Activated CD4-positive, alpha-beta T cell treated with anti-CD3 and anti-CD28 coated beads, Interleukin-2, amount 50 U/mL, for 16 hours (primary cell): ENCODE measurements at places on chromosomes 4 and X.

GRCh38 chrX:125405339-125405738 lies 85.7 kb downstream of the TEX13C start:
- no peak for DNase-seq

GRCh38 chr4:102403116-102403515 lies 57.8 kb upstream of the SLC39A8 start:
- DNase-seq = no peak

- DNase-seq = no peak
Observed at GRCh38 chr4:104752337-104752736, 257.6 kb upstream of the CXXC4 start.

DNA sequence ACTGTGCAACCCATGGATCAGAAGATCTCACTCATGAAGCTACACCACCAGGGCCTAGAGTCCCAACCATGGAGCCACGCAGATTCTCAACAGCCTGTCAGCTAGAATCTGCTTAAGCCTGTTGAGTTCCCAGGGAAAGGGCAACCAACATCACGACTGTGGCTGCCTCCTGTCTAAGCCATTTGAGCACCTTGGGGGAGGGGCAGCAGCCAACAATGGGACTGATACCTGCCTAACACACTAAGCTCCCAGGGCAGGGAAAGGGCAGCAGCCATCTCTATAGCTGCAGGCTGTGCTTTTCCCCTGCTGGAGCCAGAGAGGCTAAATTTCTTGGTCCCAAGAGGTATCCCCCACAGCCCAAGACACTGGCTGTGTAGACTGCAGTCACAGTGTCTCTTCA lies 96.5 kb upstream of the TCEAL2 start:
- no peak for DNase-seq

DNA sequence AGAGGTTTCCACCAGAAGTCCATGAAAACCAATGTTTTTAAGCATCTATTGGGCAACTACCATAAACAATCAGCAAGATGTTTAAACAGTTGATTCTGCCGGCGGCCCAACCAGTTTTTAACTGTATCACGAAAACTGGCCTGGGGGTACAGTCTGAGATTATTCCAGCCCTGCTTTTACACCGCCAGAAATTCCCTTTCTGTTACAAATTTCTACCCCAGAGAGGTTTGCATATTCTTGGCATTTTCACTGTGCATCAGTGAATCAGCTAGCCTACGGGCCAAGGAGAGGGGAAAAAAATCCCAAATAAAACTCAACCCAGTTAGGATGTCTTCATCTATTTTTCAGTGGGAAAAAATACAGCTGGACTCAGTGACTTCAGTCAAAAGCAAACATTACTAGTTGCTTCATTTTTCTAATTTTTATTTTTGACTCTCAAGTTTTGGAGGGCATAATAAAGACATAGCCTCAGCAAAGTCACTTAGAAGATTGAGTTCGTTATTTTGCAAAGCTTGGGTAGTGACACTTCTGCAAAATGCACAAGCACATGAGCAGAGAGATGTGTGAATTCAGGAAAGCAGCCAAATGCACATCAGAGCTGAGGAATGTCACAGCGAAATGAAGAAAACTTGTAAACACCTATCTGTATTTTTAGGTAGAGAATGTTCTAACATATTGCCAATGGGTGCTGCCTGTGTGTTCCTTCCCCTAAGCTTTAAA lies 167.8 kb upstream of the GK2 start:
- DNase-seq = no peak

- no peak for DNase-seq
Observed at GRCh38 chrX:75045369-75045768, 110.7 kb downstream of the ABCB7 start.

DNA sequence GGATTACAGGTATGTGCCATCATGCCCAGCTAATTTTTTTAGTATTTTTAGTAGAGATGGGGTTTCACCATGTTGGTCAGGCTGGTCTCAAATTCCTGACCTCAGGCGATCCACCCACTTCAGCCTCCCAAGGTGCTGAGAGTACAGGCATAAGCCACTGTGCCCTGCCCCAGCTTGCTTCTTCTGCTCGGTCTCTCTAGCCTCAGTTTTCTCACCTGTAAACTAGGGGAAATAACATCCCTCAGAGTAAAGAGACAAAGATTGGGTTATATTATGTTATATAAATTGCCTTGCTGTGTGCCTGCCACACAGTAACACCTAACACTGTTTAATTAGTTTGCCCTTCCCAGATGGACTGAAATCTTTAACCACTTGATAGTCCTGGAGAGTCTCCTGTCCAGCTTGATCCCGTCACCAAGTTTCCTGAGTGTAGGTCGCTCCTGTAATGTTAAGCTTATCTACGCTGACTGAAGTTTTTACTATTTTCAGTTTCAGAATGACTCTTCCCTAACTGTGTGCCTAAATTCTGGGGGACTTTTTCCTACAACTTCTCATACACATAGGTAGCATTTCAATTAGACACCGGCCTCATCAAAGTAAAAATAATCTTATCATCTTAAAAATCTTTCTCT lies 412.7 kb upstream of the TENM3 start:
- DNase-seq = peak; percentile 11

GRCh38 chrX:150771116-150771515 lies 77.9 kb downstream of the MTMR1 start:
- no peak for DNase-seq

GRCh38 chr4:156312261-156312847 lies 358.7 kb upstream of the CTSO start:
- DNase-seq = no peak

- DNase-seq = no peak
Observed at GRCh38 chrX:103513476-103514108, 5.7 kb downstream of the RAB40A start.

DNA sequence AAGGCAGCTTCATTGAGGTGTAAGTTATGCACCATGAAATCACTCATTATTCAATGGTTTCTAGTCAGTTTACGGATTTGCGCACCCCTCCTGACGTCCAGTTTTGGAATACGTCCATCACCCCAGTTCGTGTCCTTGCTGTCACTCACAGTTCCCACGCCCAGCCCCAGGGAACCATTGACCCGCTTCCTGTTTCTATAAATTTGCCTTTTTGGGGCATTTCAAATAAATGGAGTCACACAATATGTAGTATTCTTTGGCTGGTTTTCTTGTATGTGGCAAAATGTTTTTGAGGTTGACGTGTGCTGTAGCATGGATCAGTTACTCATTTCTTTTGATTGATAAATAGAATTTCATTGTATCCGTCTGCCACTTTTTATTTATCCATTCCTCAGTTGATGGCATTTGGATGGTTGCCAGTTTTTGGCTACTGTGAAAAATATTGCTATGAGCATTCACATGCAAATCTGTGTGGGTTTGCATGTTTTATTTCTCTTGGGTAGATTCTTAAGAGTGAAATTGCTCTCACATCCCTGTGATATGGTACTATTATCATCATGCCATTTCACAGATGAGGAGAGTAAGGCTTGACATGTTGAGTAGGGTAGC lies 18.4 kb upstream of the SORCS2 start:
- DNase-seq = no peak

DNA sequence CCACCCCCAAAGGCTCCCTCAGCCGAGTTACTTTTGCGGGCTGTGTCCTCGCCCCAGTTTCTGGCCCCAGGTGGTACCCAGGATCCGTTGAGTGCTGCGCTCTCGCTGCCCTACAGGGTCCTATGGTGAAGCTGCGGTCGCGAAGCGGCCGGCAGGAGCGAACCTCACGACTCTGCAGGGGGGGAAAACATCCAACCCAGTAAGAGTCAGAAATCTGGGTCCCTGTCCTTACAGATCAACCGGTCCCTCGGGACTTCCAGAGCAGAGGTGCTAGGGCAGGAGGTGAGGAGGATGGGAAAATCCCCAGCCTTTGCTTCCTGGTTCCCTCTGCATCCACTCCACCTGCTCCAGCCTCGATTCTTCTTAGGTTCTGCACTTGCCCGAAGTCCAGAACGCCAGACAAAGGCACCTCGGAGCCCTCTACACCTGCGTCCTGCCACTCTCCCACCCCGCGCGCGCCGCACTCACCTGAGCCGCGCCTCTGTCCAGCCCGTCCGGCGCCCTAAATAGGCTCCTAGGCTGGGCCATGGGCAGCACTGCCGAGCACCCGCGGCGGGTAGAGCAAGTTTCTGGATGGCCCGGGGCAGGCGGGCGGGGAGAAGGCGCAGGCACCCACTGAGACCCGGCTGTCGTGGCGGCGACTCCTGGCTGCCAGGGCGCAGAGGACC lies at the start of gene HS3ST1:
Gene HS3ST1 (minus strand): TSS at position 664 of the 668 bp plus-strand sequence. CDS start 28,889 bp downstream, outside the sequence.
- no peak for DNase-seq

DNA sequence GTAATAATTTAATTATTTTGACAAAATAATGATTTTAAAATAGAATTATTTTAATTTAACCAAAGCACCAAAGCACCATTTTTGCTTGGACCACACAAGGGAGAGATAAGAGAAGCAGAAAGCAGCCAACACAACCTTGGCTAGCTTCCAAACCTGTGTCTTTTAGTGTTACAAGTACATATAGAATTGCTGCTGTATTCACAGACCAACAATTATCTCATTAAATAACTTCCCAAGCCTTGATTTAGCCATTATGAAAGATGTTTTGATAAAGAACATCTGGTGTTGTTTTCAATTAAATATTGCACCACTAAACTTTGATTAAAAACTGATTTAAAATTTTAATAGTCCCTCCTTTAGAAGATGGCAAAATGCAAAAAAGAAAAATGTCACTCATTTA lies 14.0 kb upstream of the IGFBP7 start:
- no peak for DNase-seq

DNA sequence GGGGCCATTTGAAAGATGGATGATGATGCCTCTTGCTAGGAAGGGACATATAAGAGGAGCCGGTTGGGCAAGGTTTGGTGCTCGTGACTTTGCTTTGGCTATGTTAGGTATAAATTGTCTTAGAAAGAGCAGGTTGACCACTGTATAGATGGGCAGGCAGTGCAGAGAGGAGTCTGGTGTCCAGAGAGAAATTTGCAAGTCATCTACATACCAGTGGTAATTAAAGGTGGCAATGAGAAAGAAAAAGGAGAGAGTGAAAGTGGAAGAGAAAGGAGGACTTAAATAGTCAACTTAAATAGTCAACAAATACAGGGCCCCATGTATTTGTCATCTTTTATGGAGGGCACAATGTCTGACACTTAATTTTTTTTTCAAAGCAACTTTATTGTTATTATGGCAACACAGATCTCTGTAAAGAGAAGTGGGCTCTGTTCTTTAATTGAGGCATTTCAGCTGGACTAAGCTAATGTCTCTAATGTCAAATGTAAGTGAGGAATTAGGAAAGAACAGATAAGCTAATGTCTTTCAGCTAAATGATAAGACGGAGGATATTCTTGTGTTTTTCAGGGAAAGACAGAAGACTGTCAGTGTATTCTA lies 75.4 kb upstream of the ANXA3 start:
- no peak for DNase-seq

DNA sequence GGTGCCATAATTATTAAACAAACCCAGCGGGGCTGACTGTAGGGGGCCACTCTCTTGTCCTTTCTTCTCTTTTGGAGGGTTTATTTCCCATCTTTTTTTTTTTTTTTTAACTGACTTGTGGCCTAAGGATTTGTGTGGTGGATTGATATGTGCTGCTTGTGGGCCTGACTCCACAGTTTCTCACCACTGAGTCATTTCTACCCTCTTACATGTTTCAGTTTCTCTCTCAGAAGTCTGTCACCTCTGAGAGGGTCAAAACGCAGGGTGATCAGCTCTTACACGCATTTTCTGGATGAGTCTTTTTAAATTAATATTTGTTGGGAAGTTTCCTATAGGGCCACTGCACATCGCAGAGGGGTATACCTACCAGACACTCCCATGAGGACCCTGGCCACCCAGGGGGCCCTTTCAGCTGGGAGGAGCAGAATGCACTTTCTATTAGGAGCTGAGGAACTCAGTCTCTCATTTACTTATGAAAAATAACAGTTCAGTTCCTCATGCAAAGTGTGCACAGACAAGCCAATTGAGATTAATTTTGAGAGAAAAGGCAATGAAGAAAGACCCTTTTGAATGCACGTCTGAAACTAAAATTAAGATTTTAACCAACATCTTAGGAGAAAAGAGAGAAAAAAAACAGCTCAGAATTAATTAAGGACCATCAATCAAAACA lies 407.9 kb downstream of the TECRL start:
- peak; percentile 3 for DNase-seq

GRCh38 chr4:129929052-129929451 lies 833.1 kb downstream of the C4orf33 start:
- DNase-seq = no peak

DNA sequence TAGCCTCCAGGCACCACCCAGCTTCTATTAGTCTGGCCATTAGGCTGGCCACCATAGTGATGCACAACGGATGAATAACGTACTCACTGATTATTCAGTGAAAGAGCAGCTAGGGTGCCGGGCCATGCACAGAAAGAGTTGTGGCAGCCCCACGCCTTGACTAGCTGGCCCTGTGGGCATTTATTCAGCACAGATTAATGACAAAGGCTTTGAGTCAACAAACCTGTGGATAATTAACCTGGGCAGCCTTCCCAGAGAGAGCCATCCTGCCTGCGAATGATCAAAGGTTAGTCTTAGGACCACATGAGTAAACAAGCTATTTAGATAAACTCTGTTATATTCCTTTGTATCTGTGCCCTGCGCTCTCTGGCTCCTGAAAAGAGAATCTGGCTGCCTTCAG lies 37.2 kb downstream of the MAP9 start:
- DNase-seq = no peak

GRCh38 chrX:53265771-53266574 lies 15.4 kb downstream of the IQSEC2 start:
- DNase-seq = no peak

DNA sequence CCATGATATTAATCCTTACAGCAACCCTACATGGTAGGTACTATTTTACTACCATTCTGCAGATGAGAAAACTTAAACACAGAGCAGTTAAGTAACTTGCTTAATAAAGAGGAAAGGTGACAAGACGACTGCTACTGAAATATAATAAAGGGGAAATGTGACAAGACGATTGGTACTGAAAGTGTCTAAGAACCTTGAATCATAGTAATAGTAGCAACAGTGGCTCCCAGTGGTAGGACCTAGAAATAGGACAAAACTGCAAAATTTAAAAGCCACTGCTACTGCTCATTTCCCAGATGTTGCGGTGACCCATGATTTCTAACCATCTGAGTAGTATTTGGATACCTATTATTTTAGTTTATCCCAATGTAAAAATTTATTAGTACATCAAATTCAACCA lies 89.5 kb downstream of the TASL start:
- no peak for DNase-seq

- no peak for DNase-seq
Observed at GRCh38 chrX:42739741-42740140, 38.2 kb downstream of the PPP1R2C start.

- no peak for DNase-seq
Observed at GRCh38 chrX:45513042-45513441, 312.4 kb upstream of the DIPK2B start.

DNA sequence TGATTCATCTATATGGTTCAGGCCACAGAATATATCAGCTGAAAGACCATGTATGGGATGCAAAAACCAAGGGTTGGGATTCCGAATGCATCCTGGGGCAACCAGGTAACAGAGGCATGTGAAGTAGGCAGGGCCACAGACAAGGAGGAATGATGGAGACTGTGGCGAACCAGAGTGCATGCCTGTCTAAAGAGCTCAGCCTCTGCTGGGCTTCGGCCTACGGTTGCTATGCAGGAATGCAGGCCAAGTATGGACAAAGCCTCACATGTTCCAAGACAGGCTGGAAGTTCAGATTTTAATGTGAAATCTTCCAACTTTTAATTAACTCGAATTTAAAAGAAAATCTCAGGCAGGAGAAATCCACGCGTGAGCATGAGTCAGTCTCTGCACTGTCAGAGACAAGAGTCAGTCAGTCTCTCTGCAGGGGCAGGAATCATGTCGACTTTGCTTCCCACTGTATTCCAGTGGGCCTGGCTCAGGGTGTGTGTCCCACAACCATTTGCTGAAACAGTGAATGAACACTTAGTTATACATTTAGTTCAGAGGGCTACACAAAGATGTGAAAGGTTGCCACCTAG lies 344.4 kb downstream of the UNC5C start:
- DNase-seq = no peak

GRCh38 chr4:109560687-109561461 lies 828 bp downstream of the MCUB start:
- peak; percentile 72 for DNase-seq
